ENCODE measurements at places on chromosomes 3 and 15. TPM values are rescaled to one million over a fixed set of nuclear protein-coding genes. Genes with fewer than 3 reads are reported as not detected.

- DNase-seq: no peak
These were observed 181.5 kb upstream of the LMCD1 start for GRCh38 chr3:8319935-8320634.

DNA sequence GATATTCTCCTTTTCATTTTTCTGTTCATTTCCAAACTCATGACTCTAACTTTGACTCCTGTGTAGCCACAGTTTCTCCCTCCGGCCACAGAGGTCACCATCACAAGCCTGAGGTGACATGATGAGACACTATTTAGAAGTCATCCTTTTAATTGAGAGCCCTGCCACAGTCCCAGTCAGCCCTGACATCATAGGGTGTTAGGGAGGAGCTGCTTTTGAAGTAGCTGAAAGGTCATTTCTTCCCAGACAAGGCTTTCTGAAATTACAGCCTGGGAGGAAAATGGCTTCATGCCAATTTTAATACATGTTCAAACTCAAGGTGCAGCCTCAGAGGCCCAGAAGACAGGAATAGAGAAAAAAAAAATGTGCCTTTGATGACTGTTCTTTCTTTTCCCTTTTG, 532.8 kb upstream of the TGFBR2 start:
- DNase-seq: no peak

GRCh38 chr15:69648212-69648611, 195.6 kb downstream of the RPLP1 start:
- DNase-seq: peak; percentile 50

The ECE2 gene
- 0.19 TPM for total RNA-seq

DNA sequence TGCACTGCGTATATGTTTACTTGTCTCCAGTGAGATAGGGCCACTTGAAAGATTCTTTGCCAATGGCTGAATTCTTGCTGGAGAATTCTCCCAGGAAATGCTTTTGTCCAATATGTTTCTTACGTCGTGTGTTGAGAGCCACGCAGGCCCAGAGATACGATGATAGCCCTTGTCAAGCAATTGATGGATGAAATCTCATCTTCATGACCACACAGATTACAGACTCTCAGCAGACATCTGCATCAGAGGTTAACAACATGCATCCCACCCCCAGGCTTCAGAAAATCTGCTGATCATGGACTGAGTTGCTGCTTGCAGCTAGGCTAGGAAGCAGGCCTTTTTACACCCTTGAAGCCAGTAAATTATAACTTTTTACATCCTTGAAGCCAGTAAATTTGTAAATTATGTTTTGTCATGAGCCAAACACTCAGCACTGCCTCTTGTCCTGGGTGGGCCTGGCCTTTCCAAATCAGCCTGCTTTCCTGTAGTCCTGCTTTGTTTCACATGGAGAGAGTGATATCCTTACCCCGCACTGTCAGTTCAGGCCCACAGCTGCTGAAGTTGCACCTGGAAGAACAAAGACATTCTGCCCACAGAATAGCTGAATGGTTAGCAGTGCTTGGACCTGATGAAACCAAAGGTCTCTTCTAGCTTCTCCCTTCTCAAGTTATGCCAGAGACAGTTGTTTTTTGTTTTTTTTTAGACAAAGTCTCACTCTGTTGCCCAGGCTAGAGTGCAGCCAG, 84.4 kb downstream of the GPR156 start:
- no peak for DNase-seq

GRCh38 chr3:69547461-69547880, 161.6 kb upstream of the FRMD4B start:
- no peak for DNase-seq

GRCh38 chr15:60969658-60970057, 259.4 kb downstream of the RORA start:
- no peak for DNase-seq

The SPATA12 gene
- not detected for total RNA-seq

The DNAH1 gene
- total RNA-seq: 4.2 TPM

DNA sequence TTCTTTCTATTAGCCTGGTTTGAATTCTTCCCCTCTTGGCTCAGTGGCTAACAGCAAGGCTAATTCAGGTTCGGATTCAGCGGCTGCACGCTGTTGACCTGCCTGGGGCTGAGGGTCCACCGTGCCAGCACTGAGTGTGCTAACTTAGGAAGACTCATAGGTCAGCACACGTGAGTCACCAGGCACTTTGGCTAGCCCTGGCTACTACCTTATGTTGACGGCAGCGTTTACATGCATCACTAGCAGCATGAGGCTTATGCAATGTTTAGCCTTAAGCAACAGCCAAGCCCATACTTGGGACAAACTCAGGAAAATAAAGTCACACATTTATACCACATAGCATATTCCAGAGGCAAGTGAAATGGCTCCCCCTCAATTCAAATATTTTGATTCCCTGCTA, 137.7 kb downstream of the RAB11A start:
- no peak for DNase-seq

DNA sequence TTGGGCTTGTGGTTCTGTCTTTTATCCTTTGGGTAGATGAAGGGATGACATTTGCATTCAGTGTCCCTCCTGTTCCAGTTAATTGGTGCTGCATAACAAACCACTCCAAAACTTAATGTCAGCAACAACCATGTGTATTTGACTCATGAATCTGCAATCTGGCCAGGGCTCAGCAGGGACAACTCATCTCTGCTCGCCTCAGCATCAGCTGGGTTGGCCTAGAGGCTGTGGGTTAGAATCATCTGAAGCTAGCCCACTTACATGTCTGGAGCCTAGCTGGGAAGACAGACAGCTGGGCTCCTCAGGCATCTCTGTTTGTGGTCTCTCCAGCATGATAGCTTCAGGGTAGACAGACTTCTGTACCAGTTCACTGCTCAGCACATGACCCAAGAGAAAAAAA, 92.0 kb downstream of the TMEM108 start:
- no peak for DNase-seq

DNA sequence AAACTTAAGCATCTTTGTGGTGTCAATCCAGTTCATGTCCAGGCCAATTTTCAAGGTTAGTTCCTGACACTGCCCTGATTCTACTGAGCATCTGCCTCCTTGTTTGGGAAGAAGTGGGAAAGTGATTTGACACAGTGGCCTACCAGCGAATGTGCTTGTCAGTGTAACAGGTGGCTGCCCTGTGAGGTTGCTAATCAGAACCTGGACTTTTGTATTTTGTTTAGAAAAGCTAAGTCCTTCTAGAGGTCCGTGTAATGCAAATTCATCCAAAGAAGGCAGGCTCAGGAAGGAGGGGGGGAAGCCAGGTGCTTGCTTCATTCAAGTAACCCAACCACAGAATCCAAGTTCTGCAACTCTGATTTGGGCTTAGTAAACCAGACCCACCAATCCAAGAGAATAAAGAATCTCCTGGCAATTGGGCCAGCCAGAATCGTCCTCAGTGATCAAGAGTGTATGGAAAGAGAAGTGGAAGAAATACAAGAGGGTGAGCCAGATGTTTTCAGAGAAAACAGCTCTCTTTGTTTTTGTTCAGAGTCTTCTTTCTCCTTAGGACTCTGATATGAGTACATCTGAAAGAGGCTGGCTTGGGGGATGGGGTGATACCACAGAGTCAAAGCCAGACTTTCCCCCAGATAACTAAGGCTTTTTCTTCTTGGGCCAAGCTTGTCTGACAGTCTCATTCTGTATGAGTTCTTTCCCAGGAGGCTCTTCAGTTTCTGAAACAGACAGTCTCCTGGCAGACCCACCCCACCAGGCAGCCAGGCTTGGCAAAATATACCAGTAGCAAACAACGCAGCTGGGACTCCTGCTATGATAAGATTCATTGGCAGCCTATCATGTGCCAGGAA, 508.9 kb upstream of the TBL1XR1 start:
- no peak for DNase-seq

DNA sequence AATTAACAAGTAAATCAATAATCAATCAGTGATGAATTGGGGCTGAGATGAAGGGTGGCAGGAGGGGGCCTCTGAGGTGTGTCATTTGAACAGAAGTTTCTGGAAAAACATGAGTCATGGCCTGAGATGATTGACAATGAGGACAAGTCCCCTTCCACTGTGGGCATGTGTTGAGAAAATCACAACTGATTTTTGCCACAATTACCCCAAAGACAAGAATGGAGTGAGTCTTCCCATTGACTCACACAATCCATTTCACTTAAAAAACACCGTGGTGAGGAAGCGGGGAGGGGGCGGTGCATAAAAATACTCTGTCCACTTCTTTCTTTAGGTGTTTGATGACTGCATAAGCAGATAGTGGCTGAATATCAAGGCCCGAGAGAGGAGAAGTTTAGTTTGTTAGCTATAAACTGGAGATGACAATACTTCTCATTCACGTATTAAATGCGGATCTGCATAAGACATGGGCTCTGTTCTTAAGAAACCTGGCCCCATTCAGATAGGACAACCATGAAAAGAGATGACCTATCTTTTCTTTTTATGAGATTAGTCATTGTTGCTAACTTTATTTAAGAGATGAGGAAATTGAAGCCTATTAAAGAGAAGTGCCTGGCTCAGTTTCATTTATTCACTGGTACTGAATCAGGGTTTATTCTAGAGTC, 34.7 kb downstream of the SHC4 start:
- DNase-seq: no peak

- no peak for DNase-seq
These were observed 6.4 kb downstream of the THPO start for GRCh38 chr3:184371570-184372018.

GRCh38 chr15:93438310-93438709, 349.3 kb upstream of the RGMA start:
- no peak for DNase-seq

- DNase-seq: no peak
These were observed 37.6 kb upstream of the SLC22A13 start for GRCh38 chr3:38227989-38228388.

DNA sequence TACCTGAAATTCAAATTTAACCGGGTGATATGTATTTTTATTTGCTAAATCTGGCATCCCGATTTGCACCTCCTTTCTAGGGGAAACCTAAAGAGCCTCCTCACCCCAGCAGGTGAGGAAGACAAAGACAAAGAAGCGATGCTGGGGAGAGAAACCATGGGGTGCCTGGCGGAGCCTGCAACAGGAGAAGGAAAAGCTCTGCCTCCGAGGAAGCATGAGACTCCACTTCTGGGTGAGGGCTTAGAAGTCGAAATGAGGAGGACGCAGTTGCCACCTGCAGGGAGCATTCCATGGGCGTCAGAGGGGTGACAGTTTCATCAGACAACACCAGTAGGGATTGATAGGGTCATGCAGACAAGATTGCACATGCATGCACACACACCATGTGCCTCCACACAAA, 30.5 kb upstream of the LYZL4 start:
- DNase-seq: no peak

GRCh38 chr3:31880020-31880419, 101.0 kb downstream of the OSBPL10 start:
- no peak for DNase-seq

The CLDN16 gene
- total RNA-seq: not detected

The SEMA3B gene
- total RNA-seq: 26.5 TPM

The FOXB1 gene
- not detected for total RNA-seq

GRCh38 chr3:59386165-59386564, 336.3 kb upstream of the CFAP20DC start:
- DNase-seq: no peak

- no peak for DNase-seq
These were observed 3.0 kb upstream of the PPP1R2 start for GRCh38 chr3:195546130-195546560.

GRCh38 chr3:19769694-19770093, 164.3 kb downstream of the EFHB start:
- no peak for DNase-seq

- peak; percentile 53 for DNase-seq
These were observed 2.6 kb downstream of the KIF7 start for GRCh38 chr15:89652666-89653065.

The GOLGA6D gene
- not detected for total RNA-seq

The FBXW12 gene
- not detected for total RNA-seq

DNA sequence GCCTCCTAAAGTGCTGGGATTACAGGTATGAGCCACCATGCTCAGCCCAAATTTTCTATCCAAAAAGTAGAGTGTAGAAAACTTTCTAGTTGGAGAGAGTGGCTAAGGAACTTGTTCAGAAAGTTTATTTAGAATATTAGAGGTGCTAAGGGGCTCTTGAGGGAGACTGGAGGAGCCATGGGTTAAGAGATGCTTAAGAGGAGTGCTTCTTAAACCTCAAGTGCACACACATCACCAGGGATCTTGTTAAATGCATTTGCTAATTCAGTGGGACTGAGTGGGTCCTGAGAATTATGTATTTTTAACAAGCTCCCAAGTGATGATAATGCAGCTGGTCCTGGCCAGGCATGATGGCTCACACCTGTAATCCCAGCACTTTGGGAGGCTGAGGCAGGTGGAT, 29.7 kb upstream of the SLMAP start:
- DNase-seq: no peak

GRCh38 chr15:44340410-44340809, 51.9 kb downstream of the GOLM2 start:
- no peak for DNase-seq

The SLC22A13 gene
- 0.22 TPM for total RNA-seq

DNA sequence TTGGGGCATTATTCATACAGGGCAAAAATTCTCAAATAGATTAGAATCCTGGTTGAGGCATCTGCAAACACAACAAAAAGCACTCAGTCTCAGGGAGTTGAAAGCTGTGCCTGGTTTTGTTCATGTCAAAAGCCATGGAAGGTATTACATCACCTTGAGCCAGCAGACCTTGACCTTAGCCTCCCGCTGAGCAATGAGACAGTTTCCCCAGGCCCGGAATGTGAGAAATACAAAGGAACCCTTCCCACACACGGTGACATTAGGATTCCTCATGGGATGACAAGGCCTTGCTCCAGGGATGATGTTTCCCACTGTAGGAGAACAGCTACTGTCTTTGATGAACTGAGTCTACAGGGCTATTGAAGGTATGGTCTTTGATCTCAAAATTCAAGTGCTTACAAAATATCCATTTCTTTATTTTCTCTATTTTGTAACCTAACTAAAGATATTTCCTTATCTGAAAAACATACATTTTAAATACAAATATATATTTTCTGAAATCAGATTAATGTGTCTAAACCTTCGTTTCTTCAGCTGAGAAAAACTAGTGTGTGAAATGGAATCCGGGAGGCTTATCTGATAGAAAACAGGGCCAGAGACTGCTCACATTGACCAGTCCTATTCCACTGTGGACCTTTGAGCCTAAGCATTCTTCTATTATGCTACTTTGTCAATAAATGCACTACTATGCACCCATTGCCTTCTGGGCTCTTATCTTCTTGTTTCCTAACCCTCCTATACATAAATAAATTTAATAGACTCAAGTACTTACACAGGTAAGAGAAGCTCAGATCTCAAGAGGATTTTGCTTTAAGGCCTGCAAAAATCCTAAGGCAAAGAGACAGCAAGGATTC, 298.2 kb downstream of the KBTBD8 start:
- no peak for DNase-seq
